Stimulated activated CD8-positive, alpha-beta memory T cell treated with anti-CD3 and anti-CD28 coated beads, Interleukin-7, amount 100 ng/mL, for 4 hours (primary cell): ENCODE measurements at places on chromosomes 3 and 15.

- no peak for DNase-seq
Measured at GRCh38 chr15:99109555-99110021, 4.7 kb downstream of the SYNM start.

DNA sequence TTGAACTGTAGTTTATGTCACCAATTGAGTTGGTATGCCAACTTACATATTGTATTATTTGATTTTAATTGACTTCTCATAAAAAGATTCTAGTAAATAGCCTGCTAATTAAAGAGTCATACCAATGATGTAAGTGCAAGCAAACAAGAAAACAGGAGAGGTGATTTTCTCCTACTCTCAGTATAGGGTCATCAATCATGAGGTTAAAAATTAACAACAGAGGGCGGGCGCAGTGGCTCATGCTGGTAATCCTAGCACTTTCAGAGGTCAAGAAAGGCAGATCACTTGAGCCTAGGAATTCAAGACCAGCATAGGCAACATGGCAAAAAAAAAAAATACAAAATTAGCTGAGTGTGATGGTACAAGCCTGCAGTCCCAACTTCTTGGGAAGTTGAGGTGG, 108.7 kb downstream of the MYO9A start:
- no peak for DNase-seq

DNA sequence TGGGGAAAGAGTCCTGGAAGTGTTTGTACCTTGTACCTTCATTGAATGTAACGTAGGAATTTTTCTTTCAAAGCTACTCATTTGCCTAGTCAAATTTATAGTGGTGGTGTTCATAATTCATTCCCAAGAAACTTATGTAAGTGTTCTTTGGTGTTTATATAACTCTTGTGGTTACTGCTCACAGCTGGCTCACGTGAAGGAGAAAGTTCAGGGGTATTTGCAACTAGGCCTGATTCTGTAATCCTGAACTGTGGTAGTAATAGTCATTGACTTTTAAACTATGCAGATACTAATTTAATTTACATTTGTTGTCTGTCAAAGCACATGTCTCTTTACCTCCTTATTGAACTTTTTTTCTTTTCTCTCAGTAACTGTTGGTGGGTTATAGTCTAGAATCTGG, 50.5 kb upstream of the TEX264 start:
- DNase-seq, result no peak

- DNase-seq, result no peak
Measured at GRCh38 chr3:108118038-108118768, 27.4 kb upstream of the CD47 start.

- no peak for DNase-seq
Measured at GRCh38 chr15:40534371-40534770, 30.5 kb downstream of the CCDC32 start.

DNA sequence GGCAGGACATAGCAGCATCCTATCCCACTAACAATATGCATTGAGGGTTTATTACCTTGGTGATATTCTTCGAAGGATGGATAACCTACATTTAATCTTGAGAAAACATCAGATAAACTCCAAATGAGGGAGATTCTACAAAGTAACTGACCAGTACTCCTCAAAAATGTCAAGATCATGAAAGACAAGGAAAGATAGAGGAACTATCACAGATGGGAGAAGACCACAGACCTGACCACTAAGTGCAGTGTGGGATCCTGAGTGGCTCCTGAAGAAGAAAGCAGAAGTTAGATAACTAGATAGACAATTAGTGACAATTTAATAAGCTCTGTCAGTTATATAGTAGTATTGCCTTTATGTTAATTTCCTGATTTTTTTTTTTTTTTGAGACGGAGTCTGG, 17.7 kb upstream of the CGNL1 start:
- DNase-seq, result no peak
